Right atrium auricular region (tissue), 2 donors: ENCODE measurements at places on chromosomes 4 and X. TPM values are rescaled to one million over a fixed set of nuclear protein-coding genes. Genes with fewer than 3 reads are reported as not detected.

- DNase-seq: no peak
These were observed 41.8 kb upstream of the TXK start for GRCh38 chr4:48175806-48176205.

GRCh38 chrX:141638550-141638949 lies 49.0 kb downstream of the SPANXA2 start:
- no peak for DNase-seq

- no peak for DNase-seq
These were observed 27.6 kb upstream of the MSX1 start for GRCh38 chr4:4831825-4832224.

DNA sequence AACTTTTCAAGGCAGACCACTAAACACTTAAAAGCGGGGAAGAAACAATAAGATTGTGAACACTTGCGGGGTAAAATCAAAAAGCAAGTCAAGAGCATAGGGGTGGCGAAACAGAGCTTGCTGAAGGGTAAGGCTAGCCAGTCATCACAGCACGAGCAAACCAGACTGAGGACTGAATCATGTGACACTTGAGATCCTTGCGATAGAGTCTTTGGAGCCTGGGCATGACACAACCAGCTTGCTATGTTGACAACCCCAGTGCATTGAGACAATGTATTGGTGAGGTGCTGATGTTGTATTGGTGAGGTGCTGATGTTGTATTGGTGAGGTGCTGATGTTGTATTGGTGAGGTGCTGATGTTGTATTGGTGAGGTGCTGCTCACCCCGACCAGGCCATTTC lies 72.3 kb downstream of the SLIT2 start:
- no peak for DNase-seq

DNA sequence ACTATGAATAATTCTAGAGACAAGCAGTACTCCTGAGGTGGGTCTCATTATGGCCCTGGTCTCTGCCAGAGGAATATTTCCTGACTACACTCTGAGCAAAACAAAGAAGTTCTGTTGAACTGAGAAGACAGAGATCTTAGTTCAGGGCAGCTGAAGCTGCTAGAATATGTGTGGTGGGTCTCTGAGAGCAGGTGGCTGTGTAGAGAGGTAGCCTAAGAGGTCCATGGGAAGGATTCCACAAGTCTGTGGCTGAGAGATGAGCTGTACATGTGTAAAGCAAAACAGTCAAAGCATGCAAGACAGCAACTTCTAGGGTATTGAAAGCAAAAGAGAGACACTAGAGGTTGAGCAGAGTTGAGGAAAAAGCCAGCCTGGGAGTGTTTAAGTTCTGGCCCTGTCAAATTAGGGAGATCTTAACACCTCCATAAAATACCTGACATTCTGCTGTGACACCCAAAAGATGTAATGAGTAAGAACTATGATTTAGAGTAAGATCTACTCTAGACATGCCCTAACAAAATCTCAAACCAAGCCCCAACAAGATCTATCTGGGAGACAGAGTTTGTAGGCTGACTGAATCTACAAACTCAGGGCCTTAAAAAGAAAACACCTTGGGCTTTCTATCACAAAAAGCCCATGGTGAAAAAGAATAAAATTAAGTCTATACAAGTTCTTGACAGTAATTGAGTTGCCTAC lies 274.4 kb downstream of the BANK1 start:
- DNase-seq: no peak

Gene PLCXD1
- 3.0 TPM for total RNA-seq

Gene SSX3
- total RNA-seq: not detected

- no peak for DNase-seq
These were observed 43.7 kb downstream of the SMAD1 start for GRCh38 chr4:145525291-145525740.

- no peak for DNase-seq
These were observed 32.9 kb downstream of the CCSER1 start for GRCh38 chr4:90160044-90160443.

DNA sequence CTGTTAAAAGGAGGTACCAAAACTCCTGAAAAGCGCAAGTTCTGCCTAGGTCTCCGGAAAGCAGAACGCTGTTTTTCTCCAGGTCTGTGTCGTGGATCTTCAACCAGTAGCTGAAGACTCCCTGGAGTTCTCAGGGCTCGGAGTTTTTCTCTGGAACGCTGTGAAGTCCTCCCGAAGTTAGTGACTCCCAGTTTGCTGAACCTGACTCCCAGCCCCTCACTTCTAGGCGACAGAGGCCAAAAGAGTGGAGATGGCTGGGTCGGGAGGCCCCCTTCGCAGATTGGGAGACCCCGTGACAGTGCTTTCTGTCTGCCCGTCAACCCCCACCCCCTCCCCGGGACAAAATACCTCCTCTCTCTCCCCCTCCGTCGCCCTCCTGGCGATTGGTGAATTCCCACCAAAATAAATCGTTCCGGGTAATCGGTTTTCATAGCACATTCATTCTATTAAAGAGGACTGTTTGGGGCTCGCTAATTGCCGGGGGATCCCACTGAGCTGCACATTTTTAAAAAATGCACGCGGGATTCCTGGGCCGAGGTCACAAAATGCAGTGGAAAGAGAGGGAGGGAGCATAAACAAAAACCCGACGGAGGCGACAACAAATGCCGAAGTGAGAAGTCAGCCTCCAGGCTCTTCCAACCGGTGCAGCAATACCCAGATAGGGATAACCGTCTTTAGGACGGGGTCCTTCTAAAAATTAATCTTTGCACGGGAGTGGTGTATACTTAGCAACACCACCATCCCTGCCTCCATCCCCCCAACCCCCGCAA lies 4.0 kb upstream of the MSX1 start:
- DNase-seq: no peak

Gene CT45A2
- not detected for total RNA-seq

DNA sequence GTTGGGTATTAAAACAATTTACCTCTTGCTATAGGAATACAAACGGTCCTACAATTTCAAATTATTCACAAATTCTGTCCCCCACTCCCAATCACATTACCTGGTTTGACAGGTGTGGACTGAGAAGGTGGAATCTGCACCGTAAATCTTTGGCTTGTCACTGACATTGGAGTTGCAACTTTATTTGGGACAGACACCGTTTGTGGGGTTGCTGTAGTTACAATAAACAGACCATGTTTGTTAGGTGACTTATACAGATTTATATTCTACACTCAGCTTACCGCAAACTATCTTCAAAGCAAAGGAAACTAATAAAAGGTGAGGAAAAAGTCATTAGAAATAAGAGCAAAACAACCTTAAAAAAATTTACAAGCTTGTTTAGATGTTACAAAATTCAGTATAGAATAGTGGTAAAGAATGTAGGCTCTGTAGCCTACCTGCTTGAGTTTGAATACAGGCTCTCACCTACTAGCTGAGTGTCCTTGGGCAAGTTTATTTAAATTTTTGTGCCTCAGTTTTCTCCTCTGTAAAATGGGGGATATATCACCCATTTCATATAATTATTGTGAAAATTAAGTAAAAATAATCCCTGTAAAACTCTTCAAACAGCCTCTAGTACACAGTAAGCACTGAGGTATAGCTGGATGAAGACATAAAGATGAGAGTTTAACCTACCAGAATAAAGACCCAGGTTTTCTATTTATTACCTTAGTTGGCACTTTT lies 6.1 kb downstream of the TAF9B start:
- no peak for DNase-seq

DNA sequence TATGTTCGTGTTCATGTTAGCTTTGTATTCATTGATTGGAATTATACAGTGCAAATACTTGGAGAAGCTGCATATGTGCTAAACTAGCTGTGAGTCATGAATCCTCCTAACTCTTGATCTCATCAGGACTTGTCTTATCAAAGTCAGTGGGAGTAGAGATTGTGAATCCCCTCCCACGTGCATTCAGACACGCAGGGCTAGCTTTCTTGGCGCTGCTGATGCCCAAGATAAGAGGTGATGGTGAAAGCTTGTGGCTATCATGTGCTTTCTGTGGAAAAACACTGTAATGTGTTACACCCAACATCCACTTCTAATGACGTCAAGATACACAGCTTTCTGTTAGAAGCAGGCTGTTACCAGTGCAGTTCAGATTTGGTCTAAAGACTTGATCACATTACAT lies 348.7 kb upstream of the HAND2 start:
- peak; percentile 78 for DNase-seq

GRCh38 chr4:10346023-10346422 lies 111.2 kb downstream of the ZNF518B start:
- DNase-seq: no peak

Gene PGK1
- total RNA-seq: 263 TPM

Gene PHOX2B
- not detected for total RNA-seq

GRCh38 chr4:88008122-88008742 lies 797 bp downstream of the PKD2 start:
- DNase-seq: no peak

Gene TLR7
- 0.22 TPM for total RNA-seq

Gene AKAP4
- total RNA-seq: not detected

DNA sequence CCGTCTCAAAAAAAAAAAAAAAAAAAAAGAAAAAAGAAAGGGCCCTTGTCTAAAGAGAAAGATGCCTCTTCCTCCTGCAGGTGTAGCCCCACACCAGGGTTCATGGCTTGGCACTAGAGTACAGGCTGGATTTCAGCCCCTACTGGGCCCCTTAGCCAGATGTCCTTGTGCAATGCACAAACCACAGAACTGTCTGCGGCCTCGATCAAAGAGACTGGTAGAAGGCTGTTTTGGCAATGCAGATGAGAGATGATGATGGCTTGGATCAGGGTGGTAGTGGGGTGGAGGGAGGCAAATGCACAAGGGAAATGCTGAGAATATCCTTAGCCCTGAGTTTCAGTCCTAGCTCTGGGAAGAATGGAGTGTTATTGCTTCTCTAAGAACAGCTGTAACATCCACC lies 26.5 kb upstream of the TSR2 start:
- no peak for DNase-seq

Gene FGF16
- not detected for total RNA-seq

Gene RRH
- total RNA-seq: not detected

Gene FGF2
- total RNA-seq: 11.6 TPM

Gene CD38
- total RNA-seq: 3.1 TPM

DNA sequence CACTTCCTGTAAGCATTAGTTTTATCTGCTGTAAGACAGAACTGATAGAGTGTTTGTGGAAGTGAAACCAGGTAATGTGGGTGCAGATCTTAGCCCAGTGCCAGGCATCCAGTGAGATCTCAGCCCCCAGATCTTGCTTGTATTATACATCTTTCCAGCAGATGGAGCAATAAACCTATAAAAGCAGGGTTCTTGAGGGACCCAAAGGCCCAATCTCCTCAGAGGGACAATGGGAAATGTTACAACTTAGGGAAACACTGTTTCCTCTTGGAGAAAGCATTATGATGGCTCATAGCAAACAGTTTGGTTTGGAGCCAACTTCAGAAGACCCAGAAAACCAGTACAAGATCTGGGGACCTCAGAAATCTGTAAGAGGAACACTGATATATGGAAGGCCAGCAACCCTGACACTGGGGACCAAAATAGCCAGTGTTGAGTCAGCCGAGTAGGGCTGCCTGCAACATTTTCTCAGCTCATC lies 206.3 kb downstream of the SLC7A11 start:
- DNase-seq: no peak

Gene FAT1
- total RNA-seq: 70.3 TPM

Gene TMEM187
- 4.7 TPM for total RNA-seq

- no peak for DNase-seq
These were observed 1268.6 kb downstream of the FAM133A start for GRCh38 chrX:94942603-94943002.

- DNase-seq: no peak
These were observed 46.9 kb upstream of the GRXCR1 start for GRCh38 chr4:42845586-42845985.

Gene MSMO1
- 20.3 TPM for total RNA-seq

DNA sequence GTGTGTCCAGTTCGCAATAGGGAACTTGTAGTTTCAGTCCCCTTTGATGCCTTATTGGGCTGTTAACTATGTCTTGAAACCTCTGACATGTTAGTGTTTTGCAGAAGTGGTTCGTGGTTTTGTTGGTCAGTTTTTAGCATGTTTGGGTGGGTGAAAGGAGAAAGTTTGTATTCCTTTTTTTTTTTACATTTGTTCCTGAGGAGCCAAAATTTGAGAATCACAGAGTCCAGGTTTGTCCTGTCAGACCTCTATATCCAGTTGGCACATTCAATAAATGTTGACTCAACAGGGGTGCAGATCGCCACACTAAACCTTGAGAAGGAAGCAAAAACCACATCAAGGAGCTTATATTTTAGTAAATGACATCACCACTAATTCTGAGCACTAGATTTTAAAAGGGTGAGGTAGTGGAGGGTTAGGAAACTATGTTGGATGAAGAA lies 26.2 kb downstream of the DLG3 start:
- no peak for DNase-seq

DNA sequence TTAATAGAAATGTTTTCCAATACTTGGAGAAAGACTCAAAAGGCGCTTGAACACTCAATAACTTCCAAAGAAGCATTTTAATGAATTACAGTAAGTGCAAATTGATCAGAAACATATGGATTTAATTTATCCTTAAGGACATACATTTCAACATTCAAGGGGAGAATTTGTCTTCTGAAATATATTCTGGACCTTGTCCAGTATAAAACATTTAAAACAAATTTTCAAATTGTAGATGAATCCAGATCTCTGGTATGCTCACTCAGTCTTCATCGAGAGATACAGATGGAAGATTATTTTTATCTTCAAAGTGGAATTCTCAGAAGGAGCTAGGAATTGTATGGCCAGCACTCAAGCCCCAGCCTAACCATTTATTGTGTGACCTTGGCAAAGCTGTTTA lies 310.4 kb downstream of the ZNF674 start:
- no peak for DNase-seq

Gene FGFBP1
- not detected for total RNA-seq

DNA sequence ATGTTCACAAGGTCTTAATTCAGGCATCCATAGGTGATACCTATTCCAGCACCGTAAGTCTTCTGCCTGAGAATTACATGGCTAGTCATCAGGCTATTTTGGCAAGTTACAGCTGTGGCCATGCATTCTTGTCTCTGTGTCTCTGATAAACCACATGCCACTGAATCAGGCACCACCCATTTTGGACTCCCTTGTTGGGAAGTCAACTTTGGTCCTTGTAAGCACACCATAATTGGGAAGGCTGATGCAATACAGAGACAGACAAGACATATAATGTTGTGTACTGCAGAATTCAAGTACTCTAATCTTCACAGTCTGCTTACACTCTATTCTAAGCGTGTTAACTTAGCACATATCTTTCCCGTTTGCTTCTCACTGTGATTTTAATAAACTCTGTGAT lies 483.7 kb upstream of the FTHL17 start:
- DNase-seq: no peak

Gene PPP1R2C
- not detected for total RNA-seq

- DNase-seq: no peak
These were observed 1440.2 kb downstream of the ADGRL3 start for GRCh38 chr4:62640296-62640695.

GRCh38 chr4:52126966-52127365 lies 75.9 kb downstream of the SPATA18 start:
- DNase-seq: no peak

DNA sequence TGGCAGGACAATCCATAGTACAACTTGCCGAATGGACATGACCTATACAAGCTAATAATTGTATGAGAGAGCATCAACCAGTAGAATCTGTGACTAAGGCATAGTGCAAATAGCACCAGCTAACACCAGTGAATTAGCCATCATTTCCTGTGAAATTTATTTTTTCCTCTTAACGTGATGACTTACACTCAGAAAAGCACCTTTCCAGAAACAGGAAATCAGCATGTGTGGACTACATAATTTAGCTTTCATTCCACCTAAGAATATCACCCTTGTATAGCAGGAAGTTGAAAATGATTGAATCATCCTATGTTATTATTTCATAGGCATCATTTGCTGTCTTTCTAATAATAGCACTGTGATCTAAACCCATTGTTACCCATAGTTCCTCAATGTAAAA lies 1393.4 kb upstream of the PCDH7 start:
- no peak for DNase-seq

- no peak for DNase-seq
These were observed 13.8 kb upstream of the MXD4 start for GRCh38 chr4:2275546-2276251.
